Adrenal gland (tissue), 19 donors: ENCODE measurements at places on chromosomes 7 and 10. TPM values are rescaled to one million over a fixed set of nuclear protein-coding genes. Genes with fewer than 3 reads are reported as not detected.
A peak's percentile ranks its signal among the peaks of the same experiment; 100 is the strongest.

The CALN1 gene
- total RNA-seq, result 8.6 TPM

The NAT16 gene
- total RNA-seq, result not detected

The TMEM225B gene
- 2.0 TPM for total RNA-seq

The ZNF398 gene
- total RNA-seq, result 16.5 TPM

The SEMA3C gene
- total RNA-seq, result 17.4 TPM

GRCh38 chr10:34824870-34825269, 9.8 kb upstream of the PARD3 start:
- no peaks in the 10 kb centered on the region for H3K4me1 ChIP-seq
- H3K27me3 ChIP-seq, result no peaks in the 10 kb centered on the region
- H3K4me3 ChIP-seq, result no peak overlapping the region
- no peak overlapping the region for H3K27ac ChIP-seq

- no peaks in the 10 kb centered on the region for H3K27me3 ChIP-seq
- H3K27ac ChIP-seq, result no peak overlapping the region
- peak; percentile 29 for DNase-seq
- no peaks in the 10 kb centered on the region for H3K36me3 ChIP-seq
- H3K4me1 ChIP-seq, result no peaks in the 10 kb centered on the region
Measured at GRCh38 chr10:75860009-75860408, 428.6 kb downstream of the LRMDA start.

- H3K4me3 ChIP-seq, result no peak overlapping the region
- no peak overlapping the region for H3K27ac ChIP-seq
- no peaks in the 10 kb centered on the region for H3K27me3 ChIP-seq
- no peaks in the 10 kb centered on the region for H3K4me1 ChIP-seq
- H3K36me3 ChIP-seq, result no peaks in the 10 kb centered on the region
- no peak for DNase-seq
Measured at GRCh38 chr10:128687408-128687807, 561.2 kb upstream of the MKI67 start.

- H3K27ac ChIP-seq, result peak overlapping the region; percentile 18
- no peak for DNase-seq
- no peaks in the 10 kb centered on the region for H3K36me3 ChIP-seq
- no peak overlapping the region for H3K4me3 ChIP-seq
Measured at GRCh38 chr7:117036836-117037235, 83.5 kb downstream of the ST7 start.

DNA sequence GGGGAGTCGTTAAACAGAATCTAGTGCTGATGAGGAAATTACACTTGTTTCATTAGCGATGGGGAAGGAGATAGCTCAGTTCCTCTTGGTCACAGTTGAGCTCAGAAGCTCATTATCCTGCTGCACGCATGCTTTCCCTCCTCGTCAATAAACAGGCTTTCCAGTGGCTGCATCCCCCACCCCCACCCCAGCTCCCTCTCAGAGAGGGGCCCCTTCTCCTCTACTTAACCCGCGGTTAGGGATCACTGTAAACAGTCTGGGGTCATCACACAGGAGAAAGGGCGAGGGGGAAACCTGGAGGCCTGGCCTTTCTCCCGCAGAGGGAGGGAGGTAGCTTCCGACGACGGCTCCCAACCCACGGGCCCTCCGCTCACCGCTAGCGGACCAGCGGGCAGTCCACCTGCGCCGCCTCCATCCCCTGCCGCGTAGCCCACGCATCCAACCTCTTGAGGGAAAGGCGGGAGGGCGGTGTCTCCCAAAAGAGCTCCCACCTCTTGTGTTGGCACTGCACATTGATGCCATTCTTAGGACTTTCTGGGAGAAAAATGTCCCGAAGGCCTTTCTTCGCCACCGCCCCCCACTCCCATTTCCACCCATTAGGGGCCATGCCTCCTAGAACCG, 80.8 kb downstream of the PAX2 start:
- no peak overlapping the region for H3K27ac ChIP-seq
- H3K4me1 ChIP-seq, result peaks cover 19% of the 10 kb centered on the region
- DNase-seq, result no peak
- peaks cover 58% of the 10 kb centered on the region for H3K27me3 ChIP-seq
- H3K4me3 ChIP-seq, result no peak overlapping the region
- no peaks in the 10 kb centered on the region for H3K36me3 ChIP-seq

DNA sequence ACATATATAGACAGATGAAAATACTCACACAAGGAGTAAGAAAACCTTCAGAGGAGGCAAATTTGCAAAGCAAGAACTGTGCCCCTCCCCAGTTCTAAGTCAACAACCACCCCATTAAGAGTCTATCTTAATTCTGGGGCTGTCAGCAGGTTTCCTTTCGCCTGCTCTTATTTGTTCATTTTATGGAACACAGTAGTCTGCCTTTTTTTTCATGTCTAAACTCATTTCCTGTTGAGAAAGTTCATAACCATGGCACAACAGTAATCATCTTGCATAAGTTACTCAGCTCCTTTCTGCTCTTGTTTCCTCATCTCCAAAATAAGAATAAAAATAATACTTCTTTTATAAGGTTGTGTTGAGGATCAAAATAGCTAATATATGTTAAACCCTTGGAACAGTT, 25.8 kb upstream of the AMPH start:
- H3K27me3 ChIP-seq, result no peaks in the 10 kb centered on the region
- H3K4me1 ChIP-seq, result no peaks in the 10 kb centered on the region
- H3K27ac ChIP-seq, result no peak overlapping the region
- no peaks in the 10 kb centered on the region for H3K36me3 ChIP-seq
- DNase-seq, result no peak
- H3K4me3 ChIP-seq, result no peak overlapping the region

DNA sequence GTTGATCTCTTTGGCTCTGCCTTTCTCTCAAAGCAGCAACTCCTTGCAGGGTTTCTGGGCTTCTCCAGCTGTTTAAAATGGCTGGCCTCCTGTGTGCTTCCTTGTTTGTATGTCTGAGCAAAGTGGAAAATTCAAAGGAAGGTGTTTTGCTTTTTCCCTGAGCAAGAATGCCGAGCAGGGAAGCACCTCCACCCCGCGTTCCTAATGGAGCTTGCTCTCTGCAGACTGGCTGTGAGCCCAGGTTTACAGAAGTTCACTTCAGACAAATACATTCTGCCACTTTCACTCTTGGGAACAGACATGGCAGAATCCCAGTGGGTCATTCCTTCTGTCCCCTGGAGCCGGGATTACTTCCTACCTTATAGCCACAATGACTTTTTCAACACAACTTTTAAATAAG, 181.8 kb upstream of the AGK start:
- H3K4me1 ChIP-seq, result no peaks in the 10 kb centered on the region
- no peak overlapping the region for H3K4me3 ChIP-seq
- H3K27me3 ChIP-seq, result no peaks in the 10 kb centered on the region
- peak; percentile 11 for DNase-seq

DNA sequence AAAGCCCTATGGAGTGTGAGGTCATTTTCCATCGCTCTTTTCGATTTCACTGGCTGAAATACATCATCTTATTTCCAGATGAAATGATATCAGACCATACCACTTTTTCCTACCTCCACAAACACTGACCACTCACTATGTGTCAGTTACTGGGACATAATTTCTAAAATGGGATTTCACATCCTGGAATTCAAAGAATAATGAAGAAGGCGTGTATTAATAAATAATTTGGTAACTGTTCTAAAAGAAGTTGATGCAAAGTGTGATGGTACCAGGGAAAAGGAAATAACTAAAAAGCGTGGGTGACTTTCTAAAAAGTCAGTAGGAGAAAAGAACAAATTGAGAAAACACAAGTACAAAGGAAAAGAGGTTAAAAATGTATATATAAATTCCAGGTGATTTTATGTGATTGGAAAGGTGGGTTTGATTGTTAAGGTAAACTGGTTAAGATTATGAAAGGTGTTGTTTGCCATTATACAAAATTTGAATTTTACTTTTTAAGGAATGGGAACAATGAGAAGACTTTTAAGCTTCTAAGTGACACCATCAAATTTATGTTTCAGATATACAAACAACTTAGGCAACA, 764 bp upstream of the NDUFA5 start:
- no peaks in the 10 kb centered on the region for H3K27me3 ChIP-seq
- no peaks in the 10 kb centered on the region for H3K36me3 ChIP-seq
- H3K4me1 ChIP-seq, result peaks cover 8% of the 10 kb centered on the region

DNA sequence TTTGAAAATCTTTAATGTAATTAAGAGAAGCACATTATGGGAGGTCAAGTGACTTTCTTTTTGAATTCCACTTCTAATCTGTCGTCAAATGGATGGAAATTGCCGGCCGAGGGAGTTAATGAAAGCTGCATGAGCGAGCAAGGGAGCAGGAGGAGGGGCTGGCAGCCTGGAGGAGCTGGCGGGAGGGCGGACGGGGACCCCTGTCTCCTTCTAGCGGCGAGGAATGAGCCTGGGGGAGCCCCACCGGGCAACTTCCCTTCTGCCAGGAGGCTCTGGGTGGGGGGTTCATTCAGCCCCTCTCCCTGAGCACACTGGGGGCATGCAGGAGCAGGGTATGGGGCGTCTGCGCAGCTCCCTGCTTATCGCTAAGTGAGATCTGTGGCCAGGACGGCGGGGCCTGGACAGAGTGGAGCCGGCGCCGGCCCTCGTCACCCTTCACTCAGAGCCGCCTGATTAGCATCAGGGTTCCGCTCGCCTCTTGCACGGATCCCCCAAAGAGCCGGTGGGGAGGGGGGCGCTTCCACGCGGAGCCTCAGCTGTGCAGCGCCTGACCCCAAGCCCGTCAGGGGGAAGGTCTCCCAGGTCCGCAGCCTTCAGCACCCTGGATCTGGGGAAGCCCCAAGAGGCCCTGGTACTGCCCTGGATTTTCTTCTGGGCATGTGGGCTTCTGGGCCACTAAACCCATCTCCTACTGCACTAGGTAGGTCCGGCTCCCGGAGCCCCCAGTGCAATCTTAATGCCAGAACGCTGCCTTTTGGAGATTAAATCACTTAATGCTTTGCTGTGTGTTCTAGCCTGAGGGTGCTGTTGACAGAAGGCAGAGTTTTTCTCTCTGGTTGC, 680.8 kb downstream of the LRMDA start:
- no peaks in the 10 kb centered on the region for H3K4me1 ChIP-seq
- H3K27me3 ChIP-seq, result no peaks in the 10 kb centered on the region
- H3K36me3 ChIP-seq, result no peaks in the 10 kb centered on the region
- DNase-seq, result no peak
- no peak overlapping the region for H3K4me3 ChIP-seq

DNA sequence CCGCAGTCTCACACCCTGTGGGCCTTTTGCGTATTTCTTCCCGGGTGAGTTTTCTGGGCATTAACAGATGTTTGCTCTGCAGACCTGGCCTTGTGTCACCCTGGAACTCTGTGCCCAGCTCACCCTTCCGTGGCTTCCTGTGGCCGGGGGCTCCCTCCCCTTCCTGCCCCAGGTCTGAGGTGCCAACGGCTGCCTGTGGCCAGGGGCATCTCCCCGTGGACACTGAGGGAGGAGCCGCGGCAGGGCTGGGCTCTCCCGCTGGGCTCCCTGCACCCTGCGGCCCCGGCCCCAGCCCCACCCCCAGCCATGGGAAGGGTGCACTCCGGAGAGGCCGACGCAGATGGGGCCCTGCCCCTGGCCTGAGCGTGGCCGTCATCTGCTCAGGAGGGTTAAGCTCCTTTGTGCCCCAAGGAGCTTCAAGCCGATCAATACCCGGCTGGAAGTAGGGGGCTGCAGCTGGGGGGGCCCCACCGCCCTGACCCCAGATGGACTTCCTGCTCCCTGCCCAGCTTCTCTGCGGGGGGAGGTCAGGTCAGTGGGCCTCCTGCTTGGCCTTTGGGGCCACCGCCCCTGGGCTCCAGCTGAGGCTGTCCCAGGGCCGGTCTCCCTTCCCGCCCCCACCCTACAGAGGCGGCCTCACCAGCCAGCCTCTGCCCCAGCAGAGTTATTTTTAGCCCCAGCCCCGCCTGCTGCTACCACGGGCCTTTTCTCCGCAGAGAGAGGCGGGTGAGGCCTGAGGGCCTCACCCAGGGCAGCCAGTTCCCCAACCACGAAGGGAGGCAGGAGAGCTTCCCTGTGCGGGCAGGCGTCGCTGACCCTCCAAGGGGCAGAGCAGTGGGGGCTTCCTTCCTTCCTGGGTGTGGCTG, 24.2 kb downstream of the PWWP2B start:
- peak overlapping the region; percentile 94 for H3K27ac ChIP-seq
- peaks cover 69% of the 10 kb centered on the region for H3K4me1 ChIP-seq
- peak; percentile 89 for DNase-seq

GRCh38 chr7:36928311-36928710, 204.0 kb upstream of the AOAH start:
- no peaks in the 10 kb centered on the region for H3K36me3 ChIP-seq
- peaks cover 7% of the 10 kb centered on the region for H3K4me1 ChIP-seq
- no peak overlapping the region for H3K4me3 ChIP-seq
- no peak for DNase-seq
- no peak overlapping the region for H3K27ac ChIP-seq

GRCh38 chr7:128389618-128390329, 20.0 kb downstream of the IMPDH1 start:
- no peak overlapping the region for H3K27ac ChIP-seq
- no peak for DNase-seq
- H3K4me1 ChIP-seq, result no peaks in the 10 kb centered on the region
- no peaks in the 10 kb centered on the region for H3K36me3 ChIP-seq

DNA sequence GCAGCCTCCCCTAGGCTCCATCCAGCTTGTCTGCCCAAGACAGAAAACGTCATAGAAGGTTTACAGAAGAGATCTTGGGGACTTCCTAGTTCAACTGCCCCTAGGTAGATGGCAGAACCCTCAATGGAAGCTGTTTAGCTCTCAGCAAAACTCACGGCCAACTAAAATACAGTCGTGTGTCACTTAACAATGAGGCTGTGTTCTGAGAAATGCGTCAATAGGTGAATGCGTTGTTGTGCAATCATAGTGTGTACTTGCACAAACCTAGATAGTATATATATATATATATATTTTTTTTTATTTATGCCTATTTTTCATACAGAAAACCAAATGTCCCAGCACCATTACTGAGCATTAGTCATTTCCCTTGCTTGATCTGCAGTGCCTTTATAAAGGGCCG, 100.4 kb upstream of the SH2B2 start:
- H3K4me1 ChIP-seq, result no peaks in the 10 kb centered on the region
- no peak overlapping the region for H3K27ac ChIP-seq
- peaks cover 26% of the 10 kb centered on the region for H3K36me3 ChIP-seq
- no peaks in the 10 kb centered on the region for H3K27me3 ChIP-seq
- H3K4me3 ChIP-seq, result no peak overlapping the region

GRCh38 chr7:132082394-132082793, 493.9 kb downstream of the PLXNA4 start:
- H3K36me3 ChIP-seq, result no peaks in the 10 kb centered on the region
- H3K4me1 ChIP-seq, result no peaks in the 10 kb centered on the region
- H3K27me3 ChIP-seq, result no peaks in the 10 kb centered on the region
- DNase-seq, result no peak
- no peak overlapping the region for H3K27ac ChIP-seq
